HS-27A (cell line): ENCODE measurements at places on chromosomes 3 and 15.

- DNase-seq: peak; percentile 57
Observed at GRCh38 chr3:138347960-138348753, at the start of gene MRAS. Gene MRAS, plus strand, starts transcription at chr3:138348579. Its CDS starts 24,305 bp downstream, at chr3:138372884.

- no peak for DNase-seq
Observed at GRCh38 chr3:72451841-72452240, 396.4 kb downstream of the SHQ1 start.

GRCh38 chr15:26632500-26632899 is 140.4 kb downstream of the GABRB3 start:
- DNase-seq: no peak

DNA sequence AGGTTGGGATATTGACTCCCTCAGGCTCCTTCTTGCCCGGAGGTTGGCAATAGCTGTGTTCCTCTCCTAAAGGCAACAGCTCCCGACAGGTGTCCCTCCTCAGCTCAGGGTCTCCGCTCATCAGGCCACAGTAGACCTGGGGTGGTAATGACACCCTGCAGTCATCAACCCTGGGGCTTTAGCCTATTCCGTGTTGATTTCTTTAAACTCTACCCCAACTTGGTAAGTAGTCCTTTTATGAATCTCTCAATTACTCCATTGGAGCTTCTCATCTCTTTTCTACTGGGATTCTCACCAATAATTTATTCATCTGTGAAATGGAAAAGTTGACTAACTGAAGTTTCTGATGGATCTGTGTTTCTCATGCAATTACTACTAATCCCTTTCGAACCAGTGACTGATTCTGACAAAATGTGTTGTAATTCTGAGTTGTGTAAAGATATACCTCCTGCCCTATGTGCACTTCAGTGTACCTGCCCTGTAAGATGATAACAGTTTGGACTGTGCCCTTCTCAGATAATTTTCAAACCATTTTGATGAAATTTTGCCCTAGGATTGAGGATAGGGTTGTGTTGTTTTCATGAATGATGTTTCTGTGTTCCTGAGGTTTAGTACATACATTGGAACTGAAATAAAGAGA is 89.7 kb downstream of the RPL39L start:
- no peak for DNase-seq
